ENCODE measurements at places on chromosomes 16 and 17. TPM values are rescaled to one million over a fixed set of nuclear protein-coding genes. Genes with fewer than 3 reads are reported as not detected.

The ALOX15B gene
- 0.09 TPM for polyA plus RNA-seq

The FAM20A gene
- polyA plus RNA-seq: 1.3 TPM

The ZNF207 gene
- 134 TPM for polyA plus RNA-seq

The ODAD4 gene
- polyA plus RNA-seq: 0.63 TPM

The TSPOAP1 gene
- 1.2 TPM for polyA plus RNA-seq

The CLUH gene
- polyA plus RNA-seq: 130 TPM

The ABCA8 gene
- polyA plus RNA-seq: 10.8 TPM

The TP53TG3B gene
- not detected for polyA plus RNA-seq

The ABCA9 gene
- polyA plus RNA-seq: 3.4 TPM

The SOX15 gene
- 0.20 TPM for polyA plus RNA-seq

GRCh38 chr16:711548-712320, 3.2 kb upstream of the METRN start:
- DNase-seq: peak; percentile 91

DNA sequence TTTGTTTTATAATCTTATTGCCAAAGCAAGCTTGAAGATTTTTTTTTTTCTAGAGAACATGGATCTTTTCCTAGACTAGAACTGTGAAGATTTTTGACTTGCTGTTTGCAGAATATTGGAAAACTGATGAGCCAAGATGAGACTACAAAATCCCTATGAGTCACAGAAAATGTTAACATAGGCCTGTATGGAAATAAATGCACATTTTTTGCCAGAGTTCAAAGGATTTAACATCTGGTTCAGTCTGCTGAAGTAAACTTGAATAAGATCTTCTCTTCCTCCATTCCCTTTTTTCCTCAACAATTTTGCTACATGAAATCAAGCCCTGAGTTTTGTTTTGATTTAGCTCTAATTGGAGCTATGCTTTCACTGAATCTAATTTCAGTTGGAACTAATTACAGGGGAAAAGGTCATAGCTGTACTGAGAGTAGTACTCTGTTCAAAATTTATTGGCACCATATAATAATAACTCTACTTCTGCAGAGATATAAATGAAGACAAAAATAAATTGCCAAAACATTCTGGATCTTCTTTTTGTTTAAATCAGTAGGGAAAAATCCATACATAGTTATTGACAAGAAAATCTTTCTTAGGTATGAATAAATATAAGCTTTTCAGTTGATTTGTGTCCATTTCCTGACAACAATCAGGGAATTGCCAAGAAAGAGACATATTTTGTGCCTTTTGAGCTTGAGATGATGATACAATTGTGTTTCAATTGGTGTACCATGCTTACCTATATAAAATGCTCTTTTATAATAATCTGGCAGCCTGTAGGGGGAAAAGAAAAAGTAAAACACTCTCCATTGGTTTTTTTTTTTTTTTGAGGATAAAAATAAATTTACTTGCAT, 387.5 kb upstream of the GOT2 start:
- no peak for DNase-seq

DNA sequence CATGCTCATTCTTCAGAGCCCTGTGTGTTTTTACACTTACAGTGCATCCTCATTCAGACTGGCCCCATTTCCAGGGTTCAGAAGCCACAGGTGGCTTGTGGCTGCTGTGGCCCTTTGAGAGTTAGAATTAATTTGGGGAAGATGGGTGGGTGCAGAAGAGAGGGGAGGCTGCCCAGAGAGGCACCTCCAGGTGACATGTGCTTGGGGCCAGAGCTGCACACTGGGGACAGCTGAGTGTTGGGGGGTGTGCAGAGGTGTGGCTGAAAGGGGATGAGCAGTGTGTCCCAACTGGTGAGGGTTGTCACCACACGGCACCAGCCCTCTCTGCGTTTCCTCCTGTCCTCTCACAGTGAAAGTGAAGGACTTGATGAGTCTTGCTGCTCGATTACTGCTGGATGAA, 6.9 kb upstream of the EIF1 start:
- DNase-seq: peak; percentile 40

GRCh38 chr17:67246653-67247415, 1.8 kb upstream of the HELZ start:
- DNase-seq: peak; percentile 25

DNA sequence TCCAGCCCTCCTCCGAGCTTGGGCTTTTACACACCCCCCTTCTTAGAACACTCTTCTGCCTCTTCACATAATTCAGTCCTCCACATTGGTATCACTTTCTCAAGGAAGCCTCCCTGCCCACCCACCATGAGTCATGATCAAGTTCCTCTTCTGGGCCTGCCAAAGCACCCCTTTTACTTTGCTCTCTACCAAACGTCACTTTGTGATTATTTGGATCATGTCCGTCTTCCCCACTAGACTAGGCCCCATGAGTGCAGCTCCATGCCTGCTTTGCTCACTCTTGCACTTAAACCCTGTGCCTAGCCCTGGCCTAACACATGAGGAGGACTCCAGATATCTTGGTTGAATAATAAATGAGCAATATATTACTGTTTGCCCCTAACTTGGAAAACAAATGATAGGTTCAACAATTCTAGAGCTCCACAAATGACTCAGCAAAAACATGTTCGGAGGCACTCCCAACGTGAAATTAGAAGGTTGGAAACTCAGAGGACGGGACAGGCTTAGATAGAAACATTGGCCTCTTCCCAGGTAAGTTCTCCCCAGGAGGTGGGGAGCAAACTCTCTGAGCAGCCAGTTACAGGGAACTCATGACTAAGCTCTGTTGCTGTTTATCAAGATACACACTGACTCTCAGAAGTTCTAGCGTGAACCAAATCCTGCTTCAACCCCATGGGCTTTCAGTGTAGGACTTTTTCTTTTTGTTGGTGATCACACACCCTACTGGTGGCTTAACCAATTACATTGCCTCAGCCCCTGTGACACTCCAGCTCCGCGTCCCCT, 28.3 kb downstream of the G6PC1 start:
- peak; percentile 13 for DNase-seq

GRCh38 chr17:73211745-73212144, 18.9 kb downstream of the COG1 start:
- DNase-seq: peak; percentile 8

DNA sequence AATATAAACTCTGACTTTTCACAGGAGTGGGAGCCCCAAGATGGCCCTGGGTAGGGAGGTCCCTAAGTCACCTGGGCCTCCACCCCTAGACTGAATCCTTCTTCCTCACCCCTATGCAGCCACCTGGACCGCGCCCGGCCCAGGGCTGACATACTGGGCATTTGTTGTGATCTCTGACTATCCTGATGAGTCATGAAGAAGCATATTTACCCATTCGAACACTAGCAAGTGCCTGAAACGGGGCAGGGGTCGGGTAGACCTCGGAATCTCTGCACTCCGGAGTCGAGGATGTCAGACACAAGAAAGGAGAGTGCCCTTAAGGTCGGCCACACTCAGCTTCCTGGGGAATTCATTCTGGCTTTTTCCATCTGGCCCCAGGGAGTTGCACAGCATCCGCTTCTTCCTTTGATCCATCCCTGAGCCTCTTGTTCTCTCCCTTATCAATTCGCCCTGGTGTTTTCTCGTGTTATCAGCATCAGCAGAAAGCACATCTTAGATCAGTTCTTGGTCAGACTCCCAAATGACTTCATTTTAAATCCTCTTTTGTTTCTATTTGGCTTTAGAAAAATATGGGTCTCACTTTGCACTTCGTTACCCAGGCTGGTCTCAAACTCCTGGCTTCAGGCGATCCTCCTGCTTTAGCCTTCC, 10.4 kb downstream of the METTL22 start:
- DNase-seq: no peak

DNA sequence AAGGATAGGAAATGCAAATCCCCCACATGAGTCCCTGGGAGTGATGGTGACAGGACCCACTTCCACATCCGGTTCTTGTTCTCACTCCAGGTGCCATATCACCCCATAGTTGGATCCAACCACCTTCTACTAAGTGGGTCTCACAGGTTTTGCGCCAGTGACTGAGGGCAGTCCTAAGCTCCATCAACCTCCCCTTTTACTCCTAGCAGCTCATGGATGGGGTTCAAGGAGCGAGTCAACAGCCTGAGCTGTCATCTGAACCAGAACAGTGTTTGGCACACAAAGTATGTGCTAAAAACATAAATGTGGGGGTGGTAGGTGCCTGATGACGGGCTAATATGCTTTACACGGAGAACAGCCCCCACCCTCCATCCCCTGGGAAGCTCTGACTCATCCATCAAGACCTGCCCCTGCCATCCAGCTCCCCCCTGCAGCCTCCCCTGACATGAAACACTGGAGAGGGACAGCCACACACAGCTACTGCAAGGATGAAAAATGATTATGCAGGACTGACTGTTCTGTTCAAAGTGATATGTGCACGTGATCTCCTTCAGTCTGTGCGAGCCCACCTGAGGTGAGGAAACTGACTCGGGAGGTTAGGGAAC, 143.2 kb upstream of the CDH5 start:
- DNase-seq: no peak

GRCh38 chr17:82394278-82394677, 22.7 kb downstream of the UTS2R start:
- no peak for DNase-seq

DNA sequence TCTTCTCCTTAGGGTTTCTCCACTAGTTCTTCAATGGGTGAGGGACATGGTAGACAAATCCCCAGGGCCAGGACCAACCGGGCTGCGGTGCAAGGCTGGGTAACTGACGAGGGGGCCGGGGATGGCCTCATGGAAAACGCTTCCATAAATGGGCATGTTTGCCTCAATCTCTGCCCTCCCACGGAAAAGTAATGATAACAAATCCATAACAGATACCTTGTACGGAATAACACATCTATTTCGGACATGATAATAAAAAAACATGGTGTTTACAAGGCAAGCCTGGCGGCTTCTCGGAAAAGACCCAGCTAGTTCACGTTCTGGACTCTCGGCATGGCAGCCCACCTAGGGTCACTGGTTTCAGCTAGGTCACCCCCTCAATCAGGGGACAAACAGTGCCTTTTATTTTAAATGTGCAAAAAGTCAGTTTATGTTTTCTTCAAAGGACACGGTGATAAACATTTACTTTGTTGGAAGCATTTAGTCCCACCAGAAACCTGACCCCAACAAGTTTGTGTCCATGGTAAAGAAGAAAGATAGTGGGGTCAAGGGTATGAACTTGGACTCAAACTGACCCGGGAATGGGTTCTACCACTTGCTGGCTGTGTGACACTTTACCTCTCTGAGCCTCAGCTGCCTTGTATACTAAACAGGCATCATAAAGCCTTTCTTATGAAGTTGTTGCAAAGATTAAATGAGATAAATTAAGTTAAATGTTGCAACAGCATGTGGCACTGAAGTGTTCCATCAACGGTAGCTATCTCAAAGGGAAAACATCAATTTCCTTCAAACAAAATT, 1.7 kb downstream of the MYH11 start:
- DNase-seq: no peak

DNA sequence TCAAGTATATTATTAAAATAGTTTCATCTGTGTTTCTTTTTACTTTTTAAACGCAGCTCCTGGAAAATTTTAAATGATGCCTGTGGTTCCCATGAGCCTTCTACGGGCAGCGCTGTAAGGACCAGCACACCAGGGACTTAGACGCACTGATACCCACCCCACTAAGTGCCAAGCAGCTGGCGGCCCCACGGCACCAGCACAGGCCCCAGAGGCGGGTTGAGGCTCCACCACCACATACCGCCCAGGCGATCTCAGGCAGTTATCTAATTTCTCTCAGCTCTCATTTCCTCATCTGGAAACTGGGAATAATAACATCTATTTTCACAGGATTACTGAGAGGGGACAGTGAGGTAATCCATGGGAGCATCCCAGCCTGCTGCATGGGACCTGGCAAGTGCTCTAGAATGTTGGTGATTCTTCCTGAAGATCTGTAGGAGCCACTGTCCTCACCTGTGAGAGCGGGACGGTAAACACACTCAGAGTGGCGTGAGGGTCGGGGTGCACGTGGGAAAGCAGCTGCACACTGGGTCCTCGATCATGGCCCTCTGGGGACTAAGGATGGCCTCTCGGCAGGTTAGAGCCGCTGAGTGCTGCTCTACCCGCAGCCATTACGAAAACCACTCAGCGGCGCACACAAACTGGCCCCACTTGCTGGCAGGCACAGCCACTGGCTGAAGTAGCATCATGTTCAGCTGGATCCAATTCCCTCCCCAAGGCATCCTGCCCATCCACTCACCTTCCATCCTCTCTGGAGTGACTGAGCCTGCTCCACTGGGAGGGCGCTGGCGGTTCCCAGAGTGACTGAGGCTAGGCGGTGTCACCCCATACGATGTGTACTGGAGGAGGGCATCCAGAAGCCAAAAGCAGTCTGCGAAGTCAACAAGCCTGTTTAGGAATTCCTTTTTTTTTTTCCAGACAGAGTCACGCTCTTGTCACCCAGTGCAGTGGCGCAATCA, 17.6 kb upstream of the SLC38A8 start:
- DNase-seq: no peak

DNA sequence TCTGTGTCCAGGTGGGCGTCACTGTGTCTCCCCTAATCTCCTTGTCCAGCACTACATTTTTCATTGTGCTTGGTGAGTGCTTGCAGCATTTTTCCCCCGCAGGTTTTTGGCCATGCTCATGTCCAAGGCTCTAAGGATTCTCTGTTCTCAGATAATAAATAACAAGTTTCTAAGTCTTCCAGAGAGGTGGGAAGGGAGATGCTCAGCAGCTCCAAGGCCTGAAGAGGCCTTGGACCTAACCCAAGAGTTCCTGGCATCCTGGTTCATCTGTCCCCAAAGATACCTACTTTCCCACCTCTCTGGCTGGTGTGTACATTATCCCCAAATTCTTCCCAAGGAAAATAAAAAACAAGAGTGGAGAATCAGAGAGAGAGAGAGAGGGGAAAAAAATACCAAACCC, 45.3 kb downstream of the MEOX1 start:
- no peak for DNase-seq

DNA sequence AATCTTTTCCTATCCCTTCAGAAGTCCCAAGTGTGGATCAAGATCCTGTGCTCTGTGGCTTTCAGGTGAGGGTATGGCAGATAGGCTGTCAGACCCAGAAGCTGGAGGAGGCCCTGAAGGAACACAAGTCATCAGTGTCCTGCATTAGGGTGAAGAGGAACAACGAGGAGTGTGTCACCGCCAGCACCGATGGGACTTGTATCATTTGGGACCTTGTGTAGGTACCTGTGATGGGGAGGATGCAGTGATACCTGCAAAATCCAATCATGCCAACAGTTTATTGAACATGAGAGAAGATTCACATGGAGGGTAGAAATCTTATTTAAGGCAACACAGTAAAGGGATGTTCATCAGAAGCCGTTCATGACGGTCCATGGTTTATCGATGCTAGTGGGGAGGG, 10.0 kb upstream of the USP43 start:
- no peak for DNase-seq

DNA sequence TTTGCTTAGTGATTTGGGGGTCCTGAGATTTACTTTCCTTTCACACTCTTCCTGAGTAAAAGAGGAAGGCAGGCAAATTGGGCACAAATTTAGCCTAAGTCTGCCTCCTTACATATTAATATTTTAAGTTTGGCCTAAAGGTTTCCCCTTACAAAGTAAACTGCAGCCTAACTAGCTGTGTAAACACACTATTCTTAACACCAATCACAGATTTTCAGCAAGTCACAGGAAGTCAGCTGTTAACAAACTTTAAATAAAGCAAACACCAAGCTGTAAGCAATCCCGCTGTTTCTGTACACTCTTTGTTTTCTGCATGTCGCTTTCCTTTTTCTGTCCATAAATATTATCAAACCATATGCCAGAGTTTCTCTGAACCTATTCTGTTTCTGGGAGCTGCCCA, 45.1 kb upstream of the ABCC11 start:
- DNase-seq: no peak

GRCh38 chr17:77892469-77893143, 65.9 kb upstream of the TNRC6C start:
- peak; percentile 50 for DNase-seq

- no peak for DNase-seq
Observed at GRCh38 chr16:50627419-50627818, 53.7 kb downstream of the SNX20 start.

- no peak for DNase-seq
Observed at GRCh38 chr16:84663433-84664101, 15.3 kb downstream of the KLHL36 start.

Data from psoas muscle (tissue), 8 donors.